H1 (cell line): ENCODE measurements at places on chromosomes 7 and 10.

DNA sequence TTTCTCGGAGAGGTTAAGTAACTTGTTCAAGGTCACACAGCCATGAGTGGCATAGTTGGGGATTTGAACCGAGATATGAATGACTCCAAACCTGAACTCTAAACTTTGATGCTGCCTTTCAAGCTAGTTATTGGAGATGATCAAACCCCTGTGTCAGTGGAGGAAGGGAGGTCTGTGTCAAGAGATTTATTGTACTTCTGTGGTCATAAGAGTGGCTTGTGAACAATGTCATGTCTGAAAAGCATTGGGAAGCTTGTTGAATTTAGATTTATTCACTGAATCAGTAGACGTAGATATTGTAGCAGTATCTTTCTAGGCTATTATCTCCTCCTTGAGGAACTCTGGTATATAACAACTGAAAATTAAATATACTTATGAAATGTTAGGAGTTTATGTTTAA, 27.3 kb downstream of the SNX10 start:
- DNase-seq = no peak

GRCh38 chr7:473211-473734, 46.4 kb downstream of the PDGFA start:
- peak; percentile 43 for DNase-seq

DNA sequence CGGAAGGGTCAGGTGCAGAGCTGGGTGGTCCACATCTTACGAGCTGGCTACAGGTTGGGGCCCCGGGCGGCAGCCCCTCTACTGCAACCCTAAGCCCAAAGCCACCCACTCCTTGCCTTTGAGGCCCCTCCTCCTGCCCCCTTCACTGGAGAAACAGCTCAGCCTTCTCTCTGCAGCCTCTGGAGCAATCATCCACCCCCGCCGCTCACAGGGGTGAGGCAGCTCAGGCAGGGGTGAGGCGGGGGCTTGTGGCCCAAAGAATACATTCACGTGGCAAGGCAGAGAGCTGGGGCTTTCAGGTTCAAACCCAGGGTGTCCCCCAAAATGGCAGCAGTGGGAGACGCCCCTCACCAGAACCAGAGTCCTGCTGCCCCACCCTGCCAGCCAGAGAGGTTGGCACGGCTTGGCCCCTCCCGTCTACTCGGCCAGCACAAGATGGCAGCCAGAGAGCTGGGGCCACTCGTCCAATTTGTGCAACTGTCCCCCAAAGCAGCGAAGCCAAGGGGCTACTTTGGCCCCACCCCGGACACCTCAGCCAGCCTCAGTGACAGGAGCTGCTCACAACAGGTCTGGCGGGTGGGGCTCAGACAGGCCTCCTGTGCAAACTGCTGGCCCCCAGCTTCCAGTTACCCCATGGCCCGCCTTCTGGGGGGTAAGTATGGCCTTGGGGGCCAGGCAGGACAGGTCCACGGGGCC, 7.2 kb downstream of the GNB2 start:
- DNase-seq = no peak

- DNase-seq = no peak
These were observed 127.6 kb upstream of the UNC5B start for GRCh38 chr10:71084818-71085126.

DNA sequence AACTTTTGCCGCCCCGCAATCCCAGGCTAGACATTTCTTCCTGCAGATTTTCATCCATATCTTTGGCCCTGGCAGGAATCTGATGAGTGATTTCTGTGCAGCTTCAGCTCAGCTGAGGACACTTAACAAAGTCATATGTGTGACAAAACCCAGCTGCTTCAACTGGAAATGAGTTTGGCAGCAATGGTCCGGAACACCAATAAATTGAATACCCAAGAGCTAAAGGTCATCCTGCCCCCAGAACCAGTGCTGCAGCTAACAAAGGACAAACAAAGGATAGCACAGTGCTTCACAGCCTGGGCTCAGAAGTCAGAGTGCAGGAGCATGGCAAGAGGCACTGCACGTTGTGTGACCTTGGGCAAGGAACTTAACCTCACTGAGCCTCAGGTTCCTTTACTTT, 40.0 kb upstream of the TRIL start:
- no peak for DNase-seq

DNA sequence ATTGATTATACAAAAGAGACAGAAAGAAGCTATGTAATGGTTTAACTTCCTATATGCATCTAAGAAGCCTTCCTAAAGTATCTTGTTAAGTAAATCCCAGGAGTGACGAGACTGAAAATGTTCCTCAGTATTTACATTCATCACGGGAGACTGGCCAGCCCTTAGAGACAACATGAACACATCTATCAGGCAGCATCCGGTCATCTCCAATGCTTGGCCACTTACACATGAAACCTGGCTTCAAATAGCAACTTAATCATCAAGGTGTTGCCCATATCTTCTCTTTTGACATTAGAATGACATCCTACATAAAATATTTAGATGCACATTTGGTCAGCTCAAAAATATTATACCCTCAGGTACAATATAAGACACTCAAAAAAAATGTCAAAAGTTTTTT, 33.8 kb downstream of the ERCC6 start:
- no peak for DNase-seq

DNA sequence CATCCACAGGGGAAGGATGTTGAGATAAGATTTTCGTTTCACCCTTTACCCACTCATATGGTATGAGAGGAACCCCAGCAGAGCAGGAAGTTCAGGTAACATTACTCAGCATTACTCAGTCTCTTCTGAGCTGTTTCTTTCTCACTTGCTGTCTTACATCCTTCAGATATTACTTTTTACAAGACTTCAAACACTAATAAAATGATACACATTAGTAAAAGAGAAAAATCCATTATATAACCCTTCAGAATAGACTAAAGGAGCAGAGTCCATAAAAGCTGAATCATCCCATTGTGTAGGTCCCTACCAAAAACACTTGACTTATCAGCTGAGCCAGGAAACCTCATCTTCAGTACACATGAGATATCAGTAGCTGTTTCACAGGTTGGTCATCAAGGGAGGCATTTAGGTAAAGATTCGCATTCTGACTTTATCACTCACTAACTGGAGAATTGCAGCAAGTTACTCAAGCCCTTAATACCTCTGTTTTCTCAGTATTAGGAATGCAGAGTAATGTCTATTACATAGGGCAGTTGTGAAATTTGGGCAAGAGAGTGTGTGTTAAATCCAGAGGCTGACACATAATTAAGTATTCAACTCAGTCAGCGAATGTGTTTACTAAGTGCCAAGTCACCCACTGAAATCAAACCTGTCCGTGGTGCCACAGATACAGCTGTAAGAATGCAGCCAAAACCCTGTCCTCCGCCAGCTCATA, 44.7 kb downstream of the KLF6 start:
- no peak for DNase-seq

DNA sequence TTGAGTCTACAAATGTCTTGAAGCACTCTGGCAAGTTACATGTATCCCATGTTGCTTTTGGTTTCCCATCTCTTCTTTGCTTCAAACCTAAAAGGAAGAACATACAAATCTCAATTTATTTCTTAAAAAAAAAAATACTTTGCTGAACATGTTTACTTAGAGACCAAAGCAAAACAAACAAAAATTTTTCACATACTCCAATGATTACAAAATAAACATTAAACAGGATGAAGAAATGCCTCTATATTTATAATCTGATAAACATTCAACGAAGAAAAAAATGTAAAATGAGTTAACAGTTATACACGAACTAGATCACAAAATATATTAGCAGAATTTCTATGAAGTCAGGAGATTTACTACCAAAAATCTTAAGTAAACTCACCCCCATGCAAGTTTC, 31.3 kb downstream of the FAM204A start:
- no peak for DNase-seq

- DNase-seq = no peak
These were observed 8.1 kb downstream of the ASL start for GRCh38 chr7:66083677-66084076.

DNA sequence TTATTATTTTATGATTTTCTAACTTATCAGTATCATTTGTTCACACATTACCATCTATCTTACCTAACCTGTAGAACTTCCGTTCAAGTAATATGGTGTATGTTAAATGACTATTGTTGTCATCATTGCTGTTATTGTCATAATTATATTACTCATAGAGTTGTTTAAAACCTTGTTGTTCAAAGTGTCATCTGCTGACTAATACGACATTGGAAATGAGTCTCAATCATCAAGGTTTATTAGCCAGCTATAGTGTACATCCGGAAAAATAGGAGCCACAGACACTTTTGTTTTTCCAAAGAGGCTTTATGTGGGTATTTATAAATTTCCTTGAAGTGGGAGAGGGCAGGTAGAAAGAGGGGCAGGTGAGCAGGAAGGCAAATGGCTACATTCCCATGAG, 386.9 kb upstream of the LRRTM3 start:
- DNase-seq = no peak

GRCh38 chr10:71266147-71266917, 52.7 kb upstream of the SLC29A3 start:
- DNase-seq = no peak

DNA sequence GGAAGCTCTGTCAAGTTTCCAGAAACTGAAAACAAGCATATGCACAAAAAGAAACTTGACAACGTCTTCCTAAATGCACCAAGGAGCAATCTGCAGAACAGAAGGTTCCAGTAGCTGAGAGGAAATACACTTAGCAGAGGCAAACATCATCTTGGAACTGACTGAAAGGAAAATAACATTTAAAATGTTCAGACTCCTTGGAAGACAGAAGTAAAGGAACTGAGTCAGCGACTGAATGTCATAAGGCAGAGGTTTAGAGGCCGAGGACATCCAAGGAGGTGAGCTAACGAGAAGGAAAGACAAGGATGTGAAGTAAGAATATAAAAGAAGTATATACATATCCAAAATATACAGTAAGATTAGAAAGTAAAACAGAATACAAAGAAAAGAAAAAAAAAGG, 24.1 kb downstream of the SEMA3D start:
- DNase-seq = no peak

DNA sequence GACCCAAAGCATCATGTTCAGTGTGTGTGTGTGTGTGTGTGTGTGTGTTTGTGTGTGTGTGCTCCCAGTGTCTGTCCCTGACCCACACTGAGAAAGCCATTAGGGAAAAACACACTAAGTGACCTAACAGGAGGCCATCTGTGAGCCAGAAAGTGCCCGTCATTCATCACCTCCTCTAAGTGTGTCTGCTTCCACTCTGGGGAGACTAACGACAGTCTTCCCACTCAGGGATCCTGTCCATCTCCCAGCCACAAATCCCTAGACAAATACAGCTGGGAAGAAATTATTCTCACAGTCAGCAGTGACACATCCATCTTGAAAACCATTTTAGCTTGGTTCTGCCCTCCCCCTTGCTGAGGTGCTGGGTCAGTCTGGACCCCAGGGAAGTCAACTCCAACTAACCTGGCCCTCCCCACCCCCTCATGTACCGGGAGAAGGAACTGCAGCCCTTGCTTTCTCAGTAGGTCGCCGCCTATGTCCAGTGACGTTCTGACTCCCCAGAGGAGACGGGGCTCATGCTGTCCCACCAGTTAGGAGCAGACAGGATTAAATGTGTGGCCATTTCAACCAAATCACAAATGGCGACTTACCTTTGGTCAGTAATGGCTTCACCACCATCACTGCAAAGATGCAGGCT, 296.5 kb upstream of the ZNF32 start:
- no peak for DNase-seq

DNA sequence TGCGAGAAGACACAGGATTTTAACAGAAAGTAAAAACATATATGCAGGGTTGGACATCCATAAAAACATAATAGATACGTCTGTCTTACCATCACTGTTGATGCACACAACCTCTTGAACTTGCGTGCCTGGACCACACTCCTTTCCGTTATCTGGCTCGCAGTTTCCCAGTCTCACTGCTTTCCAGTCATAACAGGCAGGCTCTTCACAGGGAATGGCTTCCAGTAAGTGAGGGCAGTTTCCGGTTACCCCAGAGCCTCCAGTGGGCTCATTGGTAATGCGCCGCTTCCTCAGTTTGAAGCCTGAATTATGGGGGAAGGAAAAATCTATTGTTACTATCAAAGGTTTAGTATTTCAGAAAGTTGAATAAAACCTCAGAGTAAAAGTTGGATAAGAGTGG, 290.7 kb downstream of the THSD7A start:
- DNase-seq = no peak

DNA sequence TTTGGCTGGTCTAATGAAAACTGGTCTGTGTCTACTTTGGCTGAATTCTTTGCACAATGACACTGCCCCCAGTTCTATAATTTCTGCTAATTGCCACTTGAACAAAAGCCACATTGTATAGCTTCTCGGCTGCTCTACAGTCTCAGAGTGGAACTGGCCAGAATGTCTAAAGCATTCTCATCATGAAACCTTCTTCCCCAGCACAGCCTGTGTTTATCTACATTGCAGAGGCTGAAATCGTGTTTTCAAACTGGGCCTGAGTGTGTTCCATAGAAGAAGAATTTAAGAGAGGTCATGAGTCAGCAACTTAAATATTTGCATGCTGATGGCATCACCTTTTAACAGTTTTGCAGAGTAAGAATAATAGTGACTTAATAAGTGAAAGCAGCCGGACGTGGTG, 177.2 kb downstream of the BUB3 start:
- peak; percentile 1 for DNase-seq

GRCh38 chr10:75294031-75294437, 58.3 kb upstream of the COMTD1 start:
- no peak for DNase-seq

DNA sequence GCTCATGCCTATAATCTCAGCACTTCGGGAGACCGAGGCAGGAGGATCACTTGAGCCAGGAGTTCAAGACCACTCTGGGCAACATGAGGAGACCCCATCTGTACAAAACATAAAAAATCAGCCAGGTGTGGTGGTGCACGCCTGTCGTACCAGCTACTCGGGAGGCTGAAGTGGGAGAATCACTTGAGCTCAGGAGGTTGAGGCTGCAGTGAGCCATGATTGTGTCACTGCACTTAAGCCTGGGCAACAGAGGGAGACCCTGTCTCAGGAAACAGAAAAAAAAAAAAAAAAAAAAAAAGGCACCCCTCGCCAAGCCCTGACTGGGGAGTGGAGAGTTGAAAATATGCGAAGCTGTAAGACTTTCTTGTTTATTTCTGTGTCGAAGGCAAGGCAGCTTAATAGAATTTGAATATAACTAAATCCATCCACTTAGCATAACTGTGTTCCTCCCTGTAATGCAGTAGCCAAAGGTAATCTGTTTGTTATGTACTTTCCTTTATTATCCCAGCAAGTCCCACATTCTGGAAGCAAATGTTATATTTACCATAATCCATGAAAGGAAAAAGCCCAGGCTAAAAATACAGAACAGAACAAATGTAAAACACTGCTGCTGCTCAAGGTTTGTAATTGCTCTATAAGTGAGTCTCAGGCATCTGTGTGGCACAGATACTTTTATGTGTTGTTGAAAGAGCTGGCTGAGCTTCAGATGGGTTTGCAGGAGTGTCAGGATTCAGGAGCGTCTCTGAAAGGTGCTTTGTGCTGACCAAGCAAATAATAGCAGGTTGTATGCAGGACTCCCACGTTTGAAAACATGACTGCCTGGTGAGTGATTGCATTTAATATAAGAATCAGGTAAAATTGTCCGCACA, 127.2 kb downstream of the CELF2 start:
- DNase-seq = no peak
